Liver (tissue), 10 donors: ENCODE measurements at places on chromosomes 7 and 10. TPM values are rescaled to one million over a fixed set of nuclear protein-coding genes. Genes with fewer than 3 reads are reported as not detected.
A peak's percentile ranks its signal among the peaks of the same experiment; 100 is the strongest.

DNA sequence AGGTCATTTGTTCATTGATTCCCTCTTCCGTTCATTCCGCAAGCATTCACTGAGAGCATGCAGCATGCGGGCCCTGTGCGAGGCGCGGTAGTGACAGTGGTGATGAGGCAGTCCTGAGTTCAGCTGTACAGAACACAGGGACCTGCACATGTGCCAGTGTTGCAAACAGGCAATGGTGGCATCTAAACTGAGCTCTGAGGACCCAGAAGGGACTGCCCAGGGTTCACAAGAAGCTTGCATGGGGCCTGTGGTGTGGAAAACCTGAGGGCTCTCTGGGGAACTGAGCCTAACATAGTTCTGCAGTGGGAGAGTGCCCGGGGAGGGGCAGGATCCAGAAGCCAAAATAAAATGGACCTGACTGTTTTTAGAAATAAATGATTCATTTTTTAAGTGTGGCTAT is 13.2 kb downstream of the ZNF488 start:
- no peaks in the 10 kb centered on the region for H3K36me3 ChIP-seq
- peak; percentile 31 for DNase-seq
- no peaks in the 10 kb centered on the region for H3K4me1 ChIP-seq
- H3K27ac ChIP-seq, result no peak overlapping the region

GRCh38 chr7:87003872-87004798 is 55.3 kb downstream of the ELAPOR2 start:
- no peak overlapping the region for H3K27ac ChIP-seq
- no peaks in the 10 kb centered on the region for H3K27me3 ChIP-seq
- DNase-seq, result no peak

DNA sequence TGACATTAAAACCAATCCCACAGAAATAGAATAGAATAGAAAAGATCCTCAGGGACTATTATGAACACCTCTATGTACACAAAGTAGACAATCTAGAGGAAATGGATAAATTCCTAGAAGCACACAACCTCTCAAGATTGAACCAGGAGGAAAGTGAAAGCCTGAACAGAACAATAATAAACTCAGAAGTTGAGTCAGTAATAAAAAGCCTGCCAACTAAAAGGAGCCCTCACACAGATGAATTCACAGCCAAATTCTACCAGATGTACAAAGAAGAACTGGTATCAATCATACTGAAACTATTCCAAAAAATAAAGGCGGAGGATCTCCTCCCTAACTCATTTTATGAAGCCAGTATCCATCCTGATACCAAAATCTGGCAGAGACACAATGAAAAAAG is 220.3 kb upstream of the HPS1 start:
- no peak overlapping the region for H3K27ac ChIP-seq
- no peak for DNase-seq
- no peaks in the 10 kb centered on the region for H3K36me3 ChIP-seq
- H3K4me1 ChIP-seq, result no peaks in the 10 kb centered on the region

- H3K4me1 ChIP-seq, result no peaks in the 10 kb centered on the region
- no peaks in the 10 kb centered on the region for H3K27me3 ChIP-seq
- H3K27ac ChIP-seq, result no peak overlapping the region
- no peak overlapping the region for H3K4me3 ChIP-seq
- DNase-seq, result no peak
- H3K36me3 ChIP-seq, result no peaks in the 10 kb centered on the region
Observed at GRCh38 chr10:30662814-30663213, 33.3 kb upstream of the LYZL2 start.

- no peaks in the 10 kb centered on the region for H3K27me3 ChIP-seq
- peaks cover 3% of the 10 kb centered on the region for H3K36me3 ChIP-seq
- H3K4me1 ChIP-seq, result peaks cover 13% of the 10 kb centered on the region
- no peak for DNase-seq
- no peak overlapping the region for H3K27ac ChIP-seq
- H3K4me3 ChIP-seq, result no peak overlapping the region
Observed at GRCh38 chr7:96315125-96315512, 6.8 kb downstream of the SLC25A13 start.

Gene ZNF727
- 0.50 TPM for total RNA-seq

GRCh38 chr7:49611951-49612350 is 161.5 kb upstream of the VWC2 start:
- H3K4me3 ChIP-seq, result no peak overlapping the region
- H3K4me1 ChIP-seq, result no peaks in the 10 kb centered on the region
- H3K27ac ChIP-seq, result no peak overlapping the region

DNA sequence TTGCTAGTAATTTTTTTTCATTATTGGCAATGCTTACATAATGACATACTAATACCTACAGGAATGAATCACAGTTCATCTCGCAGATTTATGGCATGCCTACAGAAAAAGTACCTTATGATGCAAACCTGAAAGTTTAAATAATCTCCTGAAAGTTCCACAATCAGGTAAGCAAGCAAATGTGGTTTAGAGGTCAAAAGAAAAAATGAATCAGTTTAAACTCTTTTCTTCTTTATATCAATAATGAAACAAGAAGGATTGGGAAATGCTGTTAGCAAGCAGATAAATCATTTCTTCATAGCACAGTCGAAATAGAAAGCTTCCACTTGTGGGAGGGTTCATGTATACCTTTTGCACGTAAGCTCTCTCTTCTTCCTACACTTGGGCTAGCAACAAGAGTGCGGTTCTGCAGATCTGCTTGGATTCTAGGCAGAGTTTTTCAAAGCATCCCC is 53.7 kb upstream of the MTPN start:
- no peaks in the 10 kb centered on the region for H3K36me3 ChIP-seq
- no peak for DNase-seq
- H3K27me3 ChIP-seq, result peaks cover 7% of the 10 kb centered on the region
- no peak overlapping the region for H3K4me3 ChIP-seq

DNA sequence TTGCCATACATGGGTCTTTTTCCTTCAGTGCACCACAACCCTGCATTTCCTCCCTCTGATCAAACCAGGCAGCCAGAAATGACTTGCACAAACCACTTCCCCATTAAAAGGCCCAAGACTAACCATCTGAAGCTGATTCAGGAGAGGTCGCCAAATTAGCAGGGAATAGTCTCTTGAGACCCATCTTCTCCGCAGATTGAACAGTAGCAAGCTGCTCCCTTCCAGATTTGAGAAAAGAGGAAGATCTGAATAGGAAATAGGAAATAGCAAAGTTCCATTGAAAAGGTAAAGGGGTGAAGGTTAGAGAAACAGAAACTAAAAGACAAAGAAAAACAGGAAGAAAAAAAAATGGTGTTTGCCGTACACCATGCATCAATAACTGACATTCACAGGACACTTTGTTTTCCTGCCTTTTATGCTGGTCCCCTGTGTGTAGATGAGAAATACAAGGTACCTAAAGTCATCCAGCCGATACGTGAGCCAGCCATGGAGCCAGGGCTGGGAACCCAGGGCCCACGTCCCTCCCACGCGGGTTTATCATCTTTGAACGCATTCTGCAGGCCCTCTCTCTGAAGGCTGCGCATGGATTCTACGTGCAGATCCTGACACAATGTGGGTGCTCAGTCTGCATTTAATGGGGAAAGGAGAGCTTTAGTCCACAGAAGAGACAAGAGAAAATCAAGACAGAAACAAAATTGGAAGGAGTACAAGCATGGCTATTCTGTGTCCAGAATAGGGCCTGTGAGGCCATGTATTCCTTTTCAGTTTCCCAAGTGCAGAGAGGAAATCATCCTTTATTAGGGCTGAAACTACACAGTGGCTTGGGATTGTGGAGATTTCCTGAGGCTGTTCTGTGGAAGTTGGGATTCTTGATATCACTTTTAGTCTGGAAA is 268.4 kb upstream of the NPVF start:
- H3K36me3 ChIP-seq, result no peaks in the 10 kb centered on the region
- no peak overlapping the region for H3K27ac ChIP-seq
- H3K4me3 ChIP-seq, result no peak overlapping the region
- no peaks in the 10 kb centered on the region for H3K4me1 ChIP-seq
- no peak for DNase-seq
- no peaks in the 10 kb centered on the region for H3K27me3 ChIP-seq

DNA sequence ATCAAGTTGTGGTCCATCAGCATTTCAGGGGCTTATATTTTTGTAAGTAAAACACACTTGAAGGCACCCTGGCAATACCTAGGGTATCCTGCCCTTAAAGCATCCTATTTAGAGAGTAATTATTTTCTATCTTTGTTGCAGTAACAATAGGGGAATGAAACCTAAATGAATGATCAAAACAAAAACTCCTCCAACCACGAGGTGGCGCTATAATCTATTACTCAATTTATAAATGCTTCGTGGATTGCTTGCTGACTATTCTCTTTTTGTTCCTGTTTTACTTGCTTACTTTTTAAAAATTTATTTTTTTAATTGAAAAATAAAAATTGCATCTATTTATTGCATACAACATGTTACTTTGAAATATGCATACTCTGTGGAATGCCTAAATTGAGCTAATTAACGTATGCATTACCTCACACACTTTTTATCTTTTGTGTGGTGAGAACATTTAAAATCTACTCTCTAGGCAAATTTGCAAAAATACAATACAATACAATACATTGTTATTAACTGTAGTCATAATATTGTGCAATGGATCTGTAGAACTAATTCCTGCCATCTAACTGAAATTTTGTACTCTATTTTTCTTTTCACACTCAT is 147.7 kb upstream of the BMPER start:
- no peaks in the 10 kb centered on the region for H3K36me3 ChIP-seq
- no peaks in the 10 kb centered on the region for H3K4me1 ChIP-seq
- no peak for DNase-seq
- no peaks in the 10 kb centered on the region for H3K27me3 ChIP-seq

Gene FKBP6
- not detected for total RNA-seq

DNA sequence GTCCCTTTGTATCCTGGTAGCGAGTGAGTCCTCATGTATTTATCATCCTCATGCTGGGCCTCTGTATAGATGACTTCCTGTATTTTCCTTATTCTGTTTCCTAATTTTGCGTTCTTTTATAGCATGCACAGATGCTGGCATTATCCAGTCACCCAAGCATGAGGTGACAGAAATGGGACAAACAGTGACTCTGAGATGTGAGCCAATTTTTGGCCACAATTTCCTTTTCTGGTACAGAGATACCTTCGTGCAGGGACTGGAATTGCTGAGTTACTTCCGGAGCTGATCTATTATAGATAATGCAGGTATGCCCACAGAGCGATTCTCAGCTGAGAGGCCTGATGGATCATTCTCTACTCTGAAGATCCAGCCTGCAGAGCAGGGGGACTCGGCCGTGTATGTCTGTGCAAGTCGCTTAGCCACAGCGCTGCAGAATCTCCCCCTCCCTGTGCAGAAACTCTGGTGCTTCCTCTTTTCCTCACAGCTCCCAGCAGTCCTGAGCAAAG is 183.1 kb upstream of the PRSS58 start:
- H3K27ac ChIP-seq, result no peak overlapping the region
- H3K36me3 ChIP-seq, result no peaks in the 10 kb centered on the region
- no peaks in the 10 kb centered on the region for H3K4me1 ChIP-seq
- no peaks in the 10 kb centered on the region for H3K27me3 ChIP-seq

GRCh38 chr10:122962405-122962804 is 8.4 kb upstream of the C10orf88 start:
- H3K27ac ChIP-seq, result no peak overlapping the region
- H3K4me1 ChIP-seq, result no peaks in the 10 kb centered on the region
- no peaks in the 10 kb centered on the region for H3K36me3 ChIP-seq
- H3K4me3 ChIP-seq, result no peak overlapping the region
- DNase-seq, result no peak

Gene RADIL
- 0.25 TPM for total RNA-seq

DNA sequence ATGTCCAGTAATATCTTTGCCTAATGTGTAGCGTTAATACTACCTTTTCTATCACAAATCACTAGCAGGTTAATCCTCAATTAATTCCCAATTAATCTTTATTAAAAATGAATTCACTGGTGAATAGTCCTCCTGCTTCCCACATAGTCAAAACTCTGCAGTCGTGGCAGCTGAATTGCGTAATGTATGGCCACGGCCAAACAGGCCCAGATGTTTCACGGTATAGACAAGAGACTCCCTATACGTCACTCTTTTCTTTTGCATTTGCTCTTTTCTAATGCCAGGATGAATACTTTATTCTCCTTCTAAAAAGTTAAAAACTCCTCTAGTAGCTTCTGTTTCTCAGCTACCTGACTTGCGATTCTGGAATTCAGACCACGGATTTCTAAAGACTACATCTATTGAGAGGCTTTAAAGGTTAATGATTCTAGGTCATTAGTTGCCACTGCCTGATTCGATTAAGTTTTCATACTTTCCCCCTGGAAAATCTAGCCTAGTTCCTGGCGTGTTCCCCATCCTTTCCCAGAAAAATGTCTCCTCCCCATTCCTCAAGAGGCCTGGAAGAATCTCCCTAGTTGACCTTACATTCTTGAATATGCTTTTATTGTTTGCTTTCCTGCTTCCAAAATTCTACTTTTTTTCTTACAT is 16.9 kb downstream of the MEOX2 start:
- H3K27ac ChIP-seq, result no peak overlapping the region
- no peaks in the 10 kb centered on the region for H3K36me3 ChIP-seq
- H3K4me3 ChIP-seq, result no peak overlapping the region

Gene ANXA11
- 14.0 TPM for total RNA-seq

Gene RGS10
- 1.8 TPM for total RNA-seq

Gene POM121C
- total RNA-seq, result 6.4 TPM

GRCh38 chr10:4830551-4830950 is 4.5 kb downstream of the AKR1E2 start:
- H3K4me3 ChIP-seq, result no peak overlapping the region
- no peak overlapping the region for H3K27ac ChIP-seq
- no peaks in the 10 kb centered on the region for H3K4me1 ChIP-seq
- H3K27me3 ChIP-seq, result no peaks in the 10 kb centered on the region
- DNase-seq, result no peak

Gene FAM221A
- 12.0 TPM for total RNA-seq

DNA sequence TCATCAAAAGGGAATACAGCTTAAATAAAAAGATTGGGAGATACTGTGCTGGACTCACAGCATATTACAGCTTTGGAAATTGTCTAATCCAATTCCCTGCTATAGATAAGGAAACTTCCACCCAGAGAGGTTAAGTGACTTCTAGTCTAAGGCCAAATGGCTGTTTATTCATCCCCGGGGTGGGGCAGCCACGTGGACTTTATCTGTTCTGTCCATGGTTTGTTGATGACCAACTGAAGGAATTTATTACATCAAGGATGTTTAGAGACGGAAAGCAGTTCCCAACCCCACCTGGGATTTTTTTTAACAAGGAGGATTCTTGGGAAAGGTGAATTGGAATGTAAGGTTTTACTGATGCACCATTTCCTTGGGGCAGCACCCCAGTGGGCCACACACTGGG is 88.6 kb downstream of the ATXN7L1 start:
- H3K4me3 ChIP-seq, result no peak overlapping the region
- DNase-seq, result no peak
- no peaks in the 10 kb centered on the region for H3K36me3 ChIP-seq
- no peak overlapping the region for H3K27ac ChIP-seq

DNA sequence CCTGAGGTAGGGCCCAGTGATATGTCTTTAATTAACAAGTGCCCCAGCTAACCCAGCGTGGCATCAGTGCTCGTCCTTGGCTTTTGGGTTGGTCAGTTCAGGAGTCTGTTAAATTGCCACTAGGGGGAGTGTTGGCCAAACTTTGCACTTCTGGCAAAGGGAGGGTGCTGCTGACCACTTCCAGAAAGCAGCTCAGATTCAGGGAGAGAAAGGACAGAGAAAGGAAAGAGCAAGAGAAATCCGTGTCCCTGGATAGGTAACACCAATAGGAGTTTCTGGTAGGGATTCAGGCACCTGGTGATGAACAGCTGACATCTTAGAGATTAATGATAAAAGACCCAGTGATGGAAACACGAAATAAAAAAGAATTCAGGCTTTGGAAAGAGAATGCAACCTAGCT is 243.1 kb upstream of the AOAH start:
- no peaks in the 10 kb centered on the region for H3K27me3 ChIP-seq
- H3K4me1 ChIP-seq, result peaks cover 16% of the 10 kb centered on the region
- no peak overlapping the region for H3K4me3 ChIP-seq
- H3K36me3 ChIP-seq, result no peaks in the 10 kb centered on the region
- H3K27ac ChIP-seq, result no peak overlapping the region
